ENCODE measurements at places on chromosomes 12 and 14. TPM values are rescaled to one million over a fixed set of nuclear protein-coding genes. Genes with fewer than 3 reads are reported as not detected.

- no peak for DNase-seq
Measured at GRCh38 chr14:54501480-54501879, 8.2 kb upstream of the CGRRF1 start.

DNA sequence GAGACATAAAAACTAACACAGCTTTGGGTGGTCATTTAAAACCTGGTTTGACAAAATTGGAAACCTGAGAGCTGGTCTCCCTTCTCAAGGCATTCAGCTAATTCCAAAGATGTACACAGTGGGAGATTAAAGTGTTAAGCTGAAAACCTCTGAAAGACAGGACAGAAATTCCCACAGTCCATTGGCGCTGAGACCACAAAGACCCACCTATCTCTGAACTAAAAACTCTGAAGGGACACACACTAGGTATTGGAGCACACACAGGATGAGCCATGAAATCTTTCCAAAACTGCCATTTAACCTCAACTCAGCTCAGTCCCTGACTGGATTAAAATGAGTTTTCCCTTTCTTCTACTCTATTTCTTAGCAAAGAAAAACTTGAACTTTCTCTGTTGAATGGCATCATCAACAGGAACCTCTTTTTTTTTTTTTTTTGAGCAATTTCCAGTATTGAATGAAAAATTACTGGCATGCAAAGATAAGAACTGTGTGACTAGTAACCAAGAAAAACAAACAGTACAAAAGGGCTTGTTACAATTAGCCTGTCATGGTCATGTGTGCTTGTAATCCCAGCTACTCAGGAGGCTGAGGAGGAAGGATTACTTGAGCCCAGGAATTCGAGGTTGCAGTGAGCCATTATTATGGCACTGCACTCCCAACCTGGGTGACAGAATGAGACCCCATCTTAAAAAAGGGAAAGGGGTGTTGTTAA is 82.4 kb downstream of the IPO8 start:
- DNase-seq: no peak

Gene DENND5B
- polyA plus RNA-seq: 32.5 TPM

Gene RD3L
- polyA plus RNA-seq: not detected

All from muscle of arm (tissue), 14 donors.